A549 treated with DMSO at 1 μM for 4 hours (cell line): ENCODE measurements at places on chromosomes 7 and 10. TPM values are rescaled to one million over a fixed set of nuclear protein-coding genes. Genes with fewer than 3 reads are reported as not detected.

Gene TCAF2
- 0.20 to 0.37 TPM (median 0.30 TPM) in 5 replicates for total RNA-seq

Gene MAPK8
- 33.3 to 49.4 TPM (median 42.1 TPM) in 5 replicates for total RNA-seq

Gene NKX6-2
- 0.10 to 0.25 TPM (median 0.23 TPM) in 5 replicates for total RNA-seq

Gene EN2
- 0.47 to 1.3 TPM (median 0.99 TPM) in 5 replicates for total RNA-seq

Gene GLI3
- 0.19 to 0.40 TPM (median 0.31 TPM) in 5 replicates for total RNA-seq

Gene COL17A1
- 1.8 to 3.2 TPM (median 2.5 TPM) in 5 replicates for total RNA-seq

Gene ANK3
- total RNA-seq = 0.59 to 1.00 TPM (median 0.78 TPM) in 5 replicates

Gene GIMAP6
- not detected in 5 replicates for total RNA-seq

Gene SCART1
- total RNA-seq = 0.18 to 0.44 TPM (median 0.19 TPM) in 5 replicates

Gene CDHR1
- 0.06 to 0.13 TPM (median 0.08 TPM) in 5 replicates for total RNA-seq

Gene OR2A12
- total RNA-seq = not detected in 5 replicates

Gene LLCFC1
- total RNA-seq = not detected in 5 replicates

Gene MMD2
- not detected in 5 replicates for total RNA-seq

Gene CYP2C8
- not detected in 5 replicates for total RNA-seq

Gene AOC1
- not detected in 5 replicates for total RNA-seq

Gene SOSTDC1
- not detected in 5 replicates for total RNA-seq

Gene KIF5B
- total RNA-seq = 62.8 to 93.1 TPM (median 82.3 TPM) in 5 replicates

Gene HSPA12A
- total RNA-seq = 10.9 to 15.2 TPM (median 14.5 TPM) in 5 replicates

Gene AGR2
- total RNA-seq = 103 to 163 TPM (median 124 TPM) in 5 replicates

Gene DNAJC12
- total RNA-seq = 55.6 to 76.9 TPM (median 63.3 TPM) in 5 replicates

Gene TACC2
- total RNA-seq = 90.6 to 96.2 TPM (median 91.1 TPM) in 5 replicates

Gene NUPR2
- not detected in 5 replicates for total RNA-seq

Gene AKR1C8
- total RNA-seq = 0.32 to 0.49 TPM in 2 of 5 replicates, not detected in the others

Gene MUC12
- total RNA-seq = 15.5 to 19.1 TPM (median 18.6 TPM) in 5 replicates

Gene HHEX
- total RNA-seq = 15.8 to 17.0 TPM (median 16.6 TPM) in 5 replicates

Gene GALNT17
- not detected in 5 replicates for total RNA-seq

Gene CHST15
- 9.0 to 10.8 TPM (median 9.3 TPM) in 5 replicates for total RNA-seq

Gene EGR2
- 0.26 to 0.86 TPM (median 0.36 TPM) in 5 replicates for total RNA-seq

Gene C10orf95
- 0.09 to 0.26 TPM (median 0.16 TPM) in 5 replicates for total RNA-seq

Gene CNTNAP2
- total RNA-seq = 0.02 to 0.06 TPM (median 0.06 TPM) in 3 of 5 replicates, not detected in the others

Gene LRMDA
- total RNA-seq = 3.0 to 4.2 TPM (median 3.9 TPM) in 5 replicates

Gene PSD
- 0.51 to 0.80 TPM (median 0.64 TPM) in 5 replicates for total RNA-seq

Gene PON1
- 0.28 to 0.59 TPM (median 0.52 TPM) in 5 replicates for total RNA-seq

Gene CFAP69
- 1.6 to 3.2 TPM (median 1.9 TPM) in 5 replicates for total RNA-seq

Gene STAG3
- 0.08 to 0.27 TPM (median 0.14 TPM) in 4 of 5 replicates, not detected in the other for total RNA-seq

Gene PHYHIPL
- 0.24 to 0.54 TPM (median 0.33 TPM) in 5 replicates for total RNA-seq

Gene PRKG1
- total RNA-seq = 0.16 TPM in 1 of 5 replicates, not detected in the others

Gene PIP
- total RNA-seq = not detected in 5 replicates

Gene SPDYE2B
- 0.05 TPM in 1 of 5 replicates, not detected in the others for total RNA-seq

Gene FRAT1
- total RNA-seq = 0.78 to 2.2 TPM (median 1.7 TPM) in 5 replicates

Gene HOXA4
- total RNA-seq = 1.3 to 3.0 TPM (median 2.8 TPM) in 5 replicates

Gene FGF8
- total RNA-seq = 0.08 TPM in 1 of 5 replicates, not detected in the others

Gene CSGALNACT2
- 14.3 to 18.8 TPM (median 17.9 TPM) in 5 replicates for total RNA-seq

Gene ASIC3
- 7.5 to 13.1 TPM (median 10.6 TPM) in 5 replicates for total RNA-seq
